ENCODE measurements at places on chromosomes 5 and 9.

DNA sequence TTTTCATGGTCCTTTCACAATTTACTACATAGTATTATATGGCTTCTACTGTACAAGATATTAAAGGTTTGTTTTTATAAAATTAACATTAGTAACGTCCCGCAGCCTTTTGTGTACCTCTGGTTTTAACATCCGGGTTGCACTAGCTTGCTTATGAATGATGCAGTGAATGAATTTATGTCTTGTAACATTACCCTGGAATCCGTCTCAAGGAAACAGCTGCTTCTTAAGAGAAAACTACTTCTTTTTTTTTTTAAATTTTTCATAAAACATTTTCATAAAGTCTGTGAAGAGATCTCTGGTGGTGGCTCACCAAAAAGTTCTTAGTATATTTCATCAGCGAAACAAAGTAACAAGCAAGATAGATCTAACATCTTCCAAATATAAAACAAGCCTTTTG is 23.6 kb downstream of the MARCHF3 start:
- DNase-seq, result no peak

DNA sequence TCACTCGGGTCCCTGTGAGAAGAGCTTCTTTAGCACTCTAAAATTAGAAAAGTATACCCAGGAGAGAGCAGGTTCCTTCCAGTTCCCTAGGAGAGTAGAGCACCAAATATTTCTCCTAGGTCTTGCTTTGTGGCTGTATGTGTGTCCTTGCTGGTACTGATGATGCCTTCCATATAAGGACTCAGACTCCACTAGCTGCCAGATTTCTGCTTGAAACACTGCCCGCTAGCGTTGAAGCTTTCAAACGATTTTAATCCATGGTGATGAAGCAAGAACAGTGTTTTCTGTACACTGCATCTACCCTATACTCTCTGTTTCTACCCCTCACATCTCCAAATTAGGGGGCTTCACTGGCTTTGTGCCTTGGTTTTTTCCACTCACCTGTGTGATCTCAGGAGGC is 2.4 kb upstream of the SMC2 start:
- DNase-seq, result no peak

GRCh38 chr9:132241483-132241839 is 79.6 kb downstream of the NTNG2 start:
- DNase-seq, result no peak

DNA sequence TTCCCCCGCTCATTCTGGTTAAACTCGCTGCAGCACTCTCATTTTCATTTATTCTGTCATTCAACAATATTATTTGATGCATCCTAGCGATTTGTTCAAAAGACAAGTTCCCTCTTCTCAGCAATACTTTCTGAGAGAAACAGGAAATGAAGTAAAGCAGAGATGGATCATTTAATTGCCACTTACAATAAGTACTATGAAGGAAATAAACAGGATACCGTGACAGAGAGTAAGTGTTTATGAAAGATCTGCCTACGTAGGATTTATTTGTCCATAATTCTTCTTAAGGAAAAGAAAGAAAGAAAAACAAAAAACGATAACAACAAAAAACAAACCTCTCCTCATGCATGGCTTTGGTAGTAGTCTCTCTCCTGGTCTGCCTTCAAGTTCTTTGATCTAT is 406.8 kb upstream of the ZNF608 start:
- DNase-seq, result no peak

- DNase-seq, result no peak
These were observed 23.9 kb downstream of the FGF10 start for GRCh38 chr5:44365345-44365744.

- no peak for DNase-seq
These were observed 80.3 kb downstream of the EPB41L4A start for GRCh38 chr5:112338681-112339337.

DNA sequence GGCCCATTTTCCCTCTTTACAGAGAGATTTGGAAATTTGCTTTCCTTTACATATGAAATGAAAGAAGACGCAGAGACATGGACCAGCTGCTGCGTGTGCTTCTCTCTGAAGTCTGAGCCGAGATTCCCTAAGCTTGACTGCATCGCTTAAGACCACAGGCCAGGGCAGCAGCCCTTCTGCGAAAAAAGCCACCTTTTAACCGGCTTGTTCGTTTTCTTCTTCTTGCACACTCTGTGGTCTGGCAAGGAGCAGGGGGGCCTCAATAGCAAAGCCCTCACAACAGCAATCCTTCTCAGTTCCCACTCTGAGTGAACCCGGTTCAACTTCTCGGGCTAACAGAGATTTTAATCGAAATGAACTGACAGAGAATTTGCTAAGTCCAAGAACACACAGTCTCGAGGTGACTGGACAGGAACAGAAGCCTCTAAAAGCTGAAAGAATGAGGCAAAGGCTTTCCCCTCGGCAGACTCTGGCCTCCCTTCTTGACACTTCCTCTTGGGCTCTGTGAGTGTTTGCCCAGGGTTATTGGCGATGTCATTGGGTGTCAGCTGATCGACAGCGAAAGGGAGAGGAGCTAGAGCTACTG is 512.9 kb upstream of the KLF4 start:
- DNase-seq, result no peak

DNA sequence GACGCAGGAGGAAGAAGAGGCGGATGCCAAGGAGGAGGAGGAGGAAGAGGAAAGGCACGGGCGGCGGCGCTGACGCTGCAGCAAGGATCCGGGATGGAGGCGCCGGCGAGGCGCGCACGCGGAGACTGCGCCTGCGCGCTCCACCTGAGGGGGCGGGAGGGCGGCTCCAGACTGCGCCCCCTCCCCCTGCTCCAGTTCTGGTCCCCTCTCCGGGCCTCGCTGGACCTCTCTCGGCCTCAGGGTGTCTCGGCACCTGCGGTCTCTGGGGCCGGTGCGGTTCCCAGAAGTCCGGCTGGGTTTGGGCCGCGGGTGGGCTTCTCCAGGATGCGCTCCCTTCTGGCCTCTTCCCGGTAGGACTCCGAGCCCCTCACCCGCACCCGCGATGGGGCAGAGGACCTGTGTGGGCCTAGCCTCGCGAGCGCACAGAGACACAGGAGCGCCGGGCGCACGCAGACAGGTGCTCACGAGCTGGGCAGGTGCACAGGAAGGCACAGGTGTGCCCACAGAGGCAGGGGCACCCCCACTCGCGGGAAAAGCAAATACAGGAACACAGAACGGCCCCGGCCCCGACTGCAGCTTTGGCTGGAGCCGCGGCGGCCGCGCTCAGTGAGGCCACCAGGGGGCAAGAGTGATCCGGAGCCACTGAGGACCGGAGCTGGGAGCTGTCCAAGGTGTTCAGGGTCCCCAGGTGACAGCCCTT is at the start of gene NPDC1:
NPDC1 (minus strand) TSS at position 90 of the 700 bp plus-strand sequence. CDS start 188 bp downstream, outside the sequence.
- DNase-seq, result peak; percentile 93

DNA sequence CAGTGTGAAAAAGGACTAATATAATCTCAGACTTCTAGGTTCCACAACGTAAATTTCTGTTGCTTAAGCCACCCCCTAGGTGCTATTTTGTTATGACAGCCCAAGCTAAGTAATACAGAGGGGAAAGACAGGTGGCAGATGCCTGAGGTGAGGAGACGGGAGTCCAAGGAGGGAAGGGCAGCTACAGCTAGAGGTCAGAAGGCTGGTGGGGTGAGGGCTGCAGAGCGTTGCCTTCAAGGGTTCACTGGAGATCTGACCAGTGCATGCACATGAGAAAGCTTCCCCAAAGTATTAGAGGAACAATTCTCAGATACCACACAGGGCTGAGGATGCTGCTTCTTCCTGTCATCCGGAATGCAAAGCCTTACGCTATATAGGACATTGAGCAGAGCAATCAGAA is 104.7 kb upstream of the IRX4 start:
- peak; percentile 16 for DNase-seq

DNA sequence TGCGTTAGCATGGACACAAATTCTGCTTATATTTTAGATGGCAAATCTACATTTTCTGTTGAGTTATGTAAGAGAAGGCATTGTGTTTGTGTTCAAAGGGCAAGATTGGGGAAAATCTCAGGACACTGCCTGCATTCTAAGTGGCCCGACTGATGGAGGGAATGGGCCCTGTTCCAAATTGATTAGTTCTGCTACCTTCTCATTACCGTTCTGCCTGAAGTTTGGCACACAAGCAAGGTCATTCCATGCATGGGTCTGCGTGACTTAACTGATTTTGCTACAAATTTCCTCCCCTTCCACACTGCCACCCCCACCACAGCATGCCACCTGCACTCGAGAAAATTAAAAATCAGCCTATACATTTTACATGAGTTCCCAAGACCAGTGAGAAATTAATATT is 409.9 kb downstream of the BRINP1 start:
- DNase-seq, result peak; percentile 45
